ENCODE measurements at places on chromosomes 13 and 19.

DNA sequence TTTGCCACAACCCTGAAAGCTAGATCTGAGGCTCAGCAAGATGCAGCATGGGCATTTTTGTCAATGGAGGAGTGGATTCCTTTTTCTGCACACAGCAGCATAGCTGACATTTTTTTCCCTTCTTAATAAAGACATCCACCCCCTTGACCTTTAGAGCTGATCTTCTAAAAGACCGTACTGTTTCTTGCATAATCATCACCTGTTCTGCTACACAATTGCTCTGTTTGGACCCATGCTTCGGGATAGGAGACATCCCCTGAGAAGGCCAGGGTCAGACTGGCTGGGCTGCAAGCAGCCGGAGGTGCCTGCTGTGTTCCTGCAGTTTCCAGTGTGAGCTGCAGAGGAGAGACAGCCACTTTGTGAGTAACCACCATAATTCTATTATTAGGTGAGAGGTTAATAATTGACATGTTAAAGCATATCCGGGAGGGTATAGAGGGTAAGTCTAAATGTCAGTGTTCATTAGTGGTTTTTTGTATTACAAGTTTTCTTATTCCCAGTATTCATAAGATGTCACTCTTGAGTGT, 108.5 kb upstream of the C1QTNF9B start:
- DNase-seq = peak; percentile 23

DNA sequence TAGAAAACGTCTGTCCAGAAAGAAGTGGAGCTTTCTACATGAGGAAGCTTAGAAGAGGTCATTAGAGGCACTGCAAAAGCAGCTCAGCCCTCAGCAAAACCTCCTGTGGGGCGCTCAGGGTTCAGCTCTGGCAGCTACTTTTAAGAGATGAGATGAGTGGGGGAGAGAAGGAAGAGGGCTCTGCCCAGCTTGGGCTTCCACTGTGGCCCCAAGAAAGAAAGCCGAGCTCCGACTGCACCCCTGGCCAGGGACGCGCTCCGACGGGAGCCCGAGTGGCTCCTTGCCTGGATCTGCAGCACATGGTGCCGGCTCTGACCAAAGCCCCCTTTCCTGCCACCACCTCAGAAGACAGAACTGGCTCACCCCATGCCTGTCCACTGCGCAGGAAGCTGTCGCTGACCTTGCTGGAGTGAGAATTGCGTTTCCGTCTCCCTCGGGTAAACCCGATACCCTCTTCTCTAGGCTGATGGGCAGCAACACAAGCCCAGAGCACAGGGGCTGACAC, 36.4 kb downstream of the NAXD start:
- DNase-seq = no peak

DNA sequence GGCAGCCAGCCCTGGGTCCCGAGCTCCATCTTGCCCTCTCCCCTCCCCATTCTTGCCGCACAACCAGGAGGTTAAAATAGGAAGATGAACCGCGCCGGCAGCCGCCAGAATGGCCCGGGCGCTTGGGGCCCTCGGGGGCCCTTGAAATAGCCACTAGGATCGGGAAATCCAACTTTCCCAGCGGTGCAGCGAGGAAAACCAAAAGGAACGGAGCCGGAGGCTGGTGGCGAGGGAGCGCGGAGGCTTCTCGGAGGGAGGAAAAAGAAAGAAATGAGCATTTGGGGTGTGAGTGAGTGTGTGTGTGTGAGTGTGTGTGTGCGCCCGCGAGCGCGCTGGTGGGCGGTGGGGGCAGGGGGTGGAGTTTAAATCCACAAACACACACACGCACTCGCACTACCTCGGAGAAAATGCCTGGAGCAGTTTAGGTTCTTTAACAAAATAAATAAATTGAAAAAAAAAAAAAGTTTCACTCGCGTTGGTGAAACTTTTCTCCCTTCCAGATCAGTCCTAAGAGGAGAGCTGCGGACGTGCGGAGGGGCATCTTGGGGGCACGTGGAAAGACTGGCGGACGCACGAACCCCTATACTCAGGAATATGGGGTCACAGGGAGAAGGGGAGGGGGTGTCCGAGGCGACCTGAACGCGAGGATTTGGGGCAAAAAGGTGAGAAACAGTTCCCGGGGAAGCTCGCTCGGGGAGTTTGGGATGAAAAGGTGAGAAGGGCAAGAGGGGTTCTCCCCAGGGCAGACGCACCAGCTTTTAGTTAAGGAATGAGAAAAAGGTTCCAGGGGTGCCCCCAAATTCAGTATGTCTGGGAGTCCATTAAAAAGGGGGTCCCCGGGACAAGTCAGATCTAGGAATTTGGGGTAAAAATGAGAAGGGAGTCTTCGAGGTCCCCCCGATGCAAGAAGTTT, 1.3 kb downstream of the RFX2 start:
- DNase-seq = peak; percentile 62

DNA sequence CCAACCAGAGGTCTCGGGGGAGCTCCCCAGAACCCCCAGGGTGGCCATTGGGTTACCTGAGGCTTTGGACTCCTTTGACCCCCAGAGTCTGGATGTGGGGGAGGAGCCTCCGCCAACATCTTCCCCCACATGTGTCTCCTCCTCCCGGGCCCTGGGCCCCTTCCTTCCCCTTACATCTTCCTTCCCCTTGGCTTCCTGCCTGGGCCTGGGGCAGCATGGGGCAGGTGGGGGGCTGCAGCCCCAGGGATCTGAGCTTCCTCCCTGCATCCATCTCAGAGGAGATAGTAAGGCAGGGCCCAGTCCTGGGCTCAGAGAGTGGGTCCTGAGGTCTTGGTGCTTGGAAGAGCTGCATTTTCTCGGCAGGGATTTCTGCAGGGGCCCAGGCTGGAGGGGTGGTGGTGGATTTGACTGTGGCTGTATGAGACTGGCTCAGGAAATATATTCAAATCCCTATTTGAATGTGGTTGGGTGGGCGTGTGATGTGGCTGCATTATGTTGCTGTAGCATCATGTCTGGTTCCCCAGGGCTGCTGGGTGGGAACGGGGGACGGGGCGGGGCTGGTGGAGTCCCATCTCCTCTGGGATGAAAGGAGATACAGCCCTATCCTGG, 919 bp downstream of the VAV1 start:
- DNase-seq = no peak

GRCh38 chr13:44382635-44383145, 9.1 kb downstream of the SERP2 start:
- no peak for DNase-seq

DNA sequence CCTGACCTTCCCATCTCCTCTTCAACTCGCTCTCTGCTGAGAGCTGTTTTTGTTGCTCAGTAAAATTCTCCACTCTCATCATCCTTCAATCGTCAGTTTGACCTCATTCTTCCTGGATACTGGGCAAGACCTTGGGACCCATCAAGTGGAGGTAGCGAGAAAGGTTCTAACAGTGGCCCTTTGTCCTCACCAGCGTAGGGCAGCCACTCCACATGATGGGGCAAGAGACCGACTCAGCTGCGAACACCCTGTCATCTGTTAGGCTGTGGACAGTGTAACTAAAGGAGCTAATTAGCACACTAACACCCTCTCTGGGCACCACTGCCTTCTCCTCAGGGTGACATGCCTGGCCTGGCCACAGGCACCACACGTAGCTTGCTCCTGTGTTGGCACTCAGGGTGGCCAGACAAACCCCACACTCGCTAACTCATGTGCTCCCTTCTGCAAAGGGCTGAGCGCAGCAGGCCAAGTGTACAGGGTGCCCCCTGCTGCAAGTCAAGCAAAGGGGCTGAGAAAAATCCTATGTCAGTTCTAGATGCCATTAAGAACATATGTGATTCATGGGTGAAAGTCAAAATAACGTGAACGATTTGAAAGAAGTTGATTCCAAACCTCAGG, 1216.0 kb downstream of the SLITRK5 start:
- DNase-seq = no peak

DNA sequence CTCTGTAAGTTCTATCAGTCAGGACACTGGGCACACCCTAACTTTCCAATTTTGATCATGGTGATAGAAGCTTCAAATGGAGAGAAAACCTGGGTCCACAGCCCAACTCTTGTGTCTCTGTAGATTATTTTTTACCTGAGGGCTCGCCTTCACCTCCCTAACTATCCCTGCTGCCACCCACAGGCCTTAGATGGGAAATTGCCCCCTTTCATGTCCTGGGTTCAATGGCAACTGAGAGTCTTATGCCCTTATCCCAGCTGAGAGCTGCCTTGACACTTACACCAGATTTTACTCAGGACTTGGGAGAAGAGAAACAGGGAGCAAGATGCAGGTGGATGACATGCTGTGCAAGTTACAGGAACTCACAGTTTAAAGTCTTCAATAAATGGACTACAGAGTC, 81.7 kb downstream of the RAP2A start:
- no peak for DNase-seq

GRCh38 chr13:49354719-49355118, 89.1 kb downstream of the CAB39L start:
- no peak for DNase-seq

DNA sequence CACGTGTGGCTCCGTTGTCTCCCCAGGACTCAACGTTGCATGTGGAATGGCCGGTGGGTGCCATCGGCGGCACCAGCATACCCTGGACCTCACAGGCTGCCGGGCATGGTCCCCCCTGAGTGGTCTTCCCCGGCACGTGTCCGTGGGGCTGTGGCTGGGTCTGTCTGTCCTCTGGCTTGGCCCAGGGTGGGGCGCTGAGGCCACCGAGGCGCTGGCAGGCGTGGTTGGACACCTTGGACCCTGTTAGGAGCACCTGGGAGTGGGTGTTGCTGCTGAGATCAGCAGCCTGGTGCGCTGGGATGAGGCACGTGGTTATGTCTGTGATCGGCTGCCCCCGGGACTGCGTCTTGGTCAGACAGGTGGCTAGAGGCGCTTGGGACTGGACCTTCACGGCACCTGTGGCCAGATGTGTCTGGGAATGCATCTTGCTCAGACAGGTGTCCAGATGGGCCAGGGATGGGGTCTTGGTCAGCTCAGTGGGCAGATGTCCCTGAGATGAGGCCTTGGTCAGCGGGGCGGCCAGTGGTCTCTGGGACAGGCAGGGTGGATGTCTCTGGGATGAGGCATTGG, 9.2 kb downstream of the IQCN start:
- DNase-seq = no peak

DNA sequence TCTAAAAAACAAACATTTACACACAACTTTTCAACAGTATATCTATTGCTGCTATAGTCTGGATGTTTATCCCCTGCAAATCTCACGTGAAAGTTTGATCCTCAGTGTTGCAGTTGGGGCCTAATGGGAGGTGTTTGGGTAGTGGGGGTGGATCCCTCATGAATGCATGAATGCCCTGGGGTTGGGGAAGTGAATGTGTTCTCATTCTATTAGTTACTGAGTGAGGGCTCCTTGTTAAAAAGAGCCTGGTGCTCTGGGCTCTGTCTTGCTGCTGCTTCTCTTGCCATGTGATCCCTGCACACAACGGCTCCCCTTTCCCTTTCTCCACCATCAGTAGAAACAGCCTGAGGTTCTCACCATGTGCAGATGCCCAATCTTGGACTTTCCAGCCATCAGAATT, 242.7 kb upstream of the HTR2A start:
- no peak for DNase-seq

DNA sequence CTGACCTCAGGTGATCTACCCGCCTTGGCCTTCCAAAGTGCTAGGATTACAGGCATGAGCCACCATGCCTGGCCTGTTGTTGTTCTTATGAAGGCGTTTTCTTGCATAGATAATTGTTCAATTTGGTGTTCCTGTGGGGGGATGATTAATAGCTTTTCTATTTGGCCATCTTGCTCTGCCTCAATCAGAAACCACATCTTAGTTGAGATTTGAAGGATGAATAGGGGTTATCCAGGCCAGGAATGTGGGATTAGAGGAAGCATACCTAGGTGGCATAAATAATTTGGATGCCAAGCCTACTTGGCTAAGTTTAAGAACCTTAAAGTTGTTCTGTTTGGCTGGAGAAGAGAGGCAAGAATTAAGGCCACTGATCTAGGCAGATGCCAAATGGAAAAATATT, 44.4 kb downstream of the CCNA1 start:
- no peak for DNase-seq

DNA sequence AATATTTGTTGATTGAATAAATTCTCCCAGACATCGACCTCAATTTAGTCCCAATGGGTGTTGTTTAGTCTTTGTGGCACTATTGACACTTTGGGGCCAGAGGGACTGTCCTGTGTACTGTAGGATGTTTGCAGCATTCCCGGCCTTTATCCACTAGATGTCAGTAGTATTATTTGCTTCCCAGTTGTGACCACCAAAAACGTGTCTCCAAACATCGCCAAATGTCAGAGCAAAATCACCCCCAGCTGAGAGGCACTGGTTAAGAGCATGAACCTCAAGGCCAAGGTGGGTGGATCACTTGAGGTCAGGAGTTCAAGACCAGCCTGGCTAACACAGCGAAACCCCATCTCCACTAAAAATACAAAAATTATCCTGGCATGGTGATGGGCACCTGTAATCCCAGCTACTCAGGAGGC, 15.4 kb downstream of the NLRP12 start:
- peak; percentile 39 for DNase-seq

GRCh38 chr13:103288114-103288513, 221.9 kb upstream of the SLC10A2 start:
- DNase-seq = no peak

DNA sequence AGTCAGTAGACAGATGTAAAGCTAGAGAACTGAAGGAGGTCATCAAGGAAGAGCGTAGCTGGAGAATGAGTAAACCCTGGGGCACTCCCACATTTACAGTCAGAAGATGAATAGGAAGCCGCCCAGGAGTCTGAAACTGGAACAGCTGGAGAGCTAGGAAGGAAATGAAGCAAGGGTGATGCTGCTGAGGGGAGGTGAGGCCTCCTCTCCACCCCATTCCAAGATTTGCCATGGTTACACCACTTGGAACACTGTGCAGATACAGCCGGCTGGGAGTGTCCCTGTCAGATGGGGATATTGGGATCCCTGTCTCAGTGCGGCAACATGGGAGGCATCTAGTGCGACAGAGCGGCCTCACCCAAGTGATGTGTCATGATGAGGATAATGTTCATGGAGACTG, 51.8 kb upstream of the GPI start:
- DNase-seq = peak; percentile 45

GRCh38 chr19:8163759-8164158, 14.4 kb upstream of the FBN3 start:
- DNase-seq = no peak

GRCh38 chr19:2327773-2328400, 499 bp downstream of the LSM7 start:
- DNase-seq = peak; percentile 84

DNA sequence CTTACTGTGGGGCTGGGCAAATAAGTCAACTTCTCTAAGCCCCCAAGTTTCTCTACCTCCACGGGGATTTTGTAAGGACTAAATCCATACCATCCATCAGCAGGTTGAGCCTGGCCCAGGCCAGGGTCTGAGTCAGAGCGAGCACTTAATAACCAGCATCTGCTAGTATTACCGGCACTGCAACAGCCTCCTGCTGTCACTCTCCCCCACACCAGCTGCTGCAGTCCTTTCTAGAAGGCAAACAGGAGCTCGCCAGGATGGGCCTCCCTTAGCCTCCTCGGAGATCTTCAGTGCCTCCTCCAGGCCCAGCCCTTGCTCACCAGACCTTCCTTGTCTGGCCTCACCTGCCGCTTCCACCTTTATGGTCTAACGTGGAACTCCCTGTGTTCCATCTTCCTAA, 3.2 kb downstream of the NAPA start:
- no peak for DNase-seq

DNA sequence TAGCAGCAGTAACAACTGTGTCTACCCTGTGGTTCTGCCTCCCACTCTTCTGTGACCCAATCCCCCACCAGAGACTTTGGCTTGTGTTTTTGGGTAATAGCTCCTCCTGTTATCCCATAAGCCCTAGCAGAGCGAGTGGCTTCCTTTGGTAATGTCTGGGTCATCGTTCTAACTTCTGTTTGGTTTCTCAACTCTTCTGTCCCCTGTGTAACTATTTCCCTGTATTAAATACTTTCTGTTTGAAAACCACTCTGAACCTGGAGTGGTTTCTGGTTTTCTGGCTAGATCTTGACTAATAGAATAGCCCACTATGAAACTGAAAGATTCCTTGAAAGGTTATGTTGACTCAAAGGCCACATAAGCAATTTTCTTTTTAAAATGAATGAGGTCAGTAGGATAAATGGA, 350.0 kb downstream of the DCT start:
- DNase-seq = no peak

Data from fibroblast of skin of abdomen (primary cell).